ENCODE measurements at places on chromosomes 11 and 22.

- DNase-seq, result no peak
Observed at GRCh38 chr11:126438691-126439090, 83.2 kb downstream of the ST3GAL4 start.

- no peak for DNase-seq
Observed at GRCh38 chr11:77026221-77026620, 8.0 kb upstream of the B3GNT6 start.

DNA sequence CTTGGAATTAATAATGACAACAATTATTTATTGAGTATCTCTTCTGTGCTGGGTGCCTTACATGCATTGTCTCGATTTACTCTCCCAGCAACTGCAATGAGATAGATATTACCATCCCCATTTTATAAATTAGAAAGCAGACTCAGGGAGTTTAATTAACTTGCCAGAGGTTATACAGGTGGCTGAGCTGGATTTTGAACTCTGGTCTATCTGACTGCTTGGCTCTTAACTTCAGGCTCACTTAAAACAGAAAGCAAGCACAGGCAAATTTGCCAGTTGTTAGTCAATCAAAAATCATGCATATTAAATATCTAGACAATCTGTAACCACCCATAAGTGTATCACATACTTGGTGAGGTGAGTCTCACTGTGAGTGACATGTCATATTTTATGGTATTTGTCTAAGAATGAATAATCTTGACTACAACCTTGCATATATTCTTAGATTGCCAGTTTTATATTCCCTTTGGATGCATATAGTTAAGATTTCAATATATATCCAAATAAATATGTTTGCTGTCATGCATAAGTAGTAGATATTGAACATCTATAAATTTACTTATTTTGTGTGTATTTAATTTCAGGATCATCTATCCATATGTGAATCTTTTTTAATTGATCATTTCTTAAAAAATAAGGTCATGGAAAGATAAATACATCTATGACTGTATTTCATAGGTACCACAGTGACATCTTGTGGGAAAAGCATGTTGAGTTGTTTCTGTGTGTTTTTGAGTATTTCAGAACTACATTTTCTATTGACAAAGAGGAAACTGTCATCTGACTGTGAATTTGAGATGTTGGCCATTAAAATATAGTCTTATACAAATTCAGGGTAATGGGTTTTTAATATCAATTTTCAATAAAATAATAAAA lies 112.0 kb upstream of the ARHGAP42 start:
- no peak for DNase-seq

- DNase-seq, result peak; percentile 47
Observed at GRCh38 chr11:96241331-96241841, 101.6 kb downstream of the MAML2 start.

DNA sequence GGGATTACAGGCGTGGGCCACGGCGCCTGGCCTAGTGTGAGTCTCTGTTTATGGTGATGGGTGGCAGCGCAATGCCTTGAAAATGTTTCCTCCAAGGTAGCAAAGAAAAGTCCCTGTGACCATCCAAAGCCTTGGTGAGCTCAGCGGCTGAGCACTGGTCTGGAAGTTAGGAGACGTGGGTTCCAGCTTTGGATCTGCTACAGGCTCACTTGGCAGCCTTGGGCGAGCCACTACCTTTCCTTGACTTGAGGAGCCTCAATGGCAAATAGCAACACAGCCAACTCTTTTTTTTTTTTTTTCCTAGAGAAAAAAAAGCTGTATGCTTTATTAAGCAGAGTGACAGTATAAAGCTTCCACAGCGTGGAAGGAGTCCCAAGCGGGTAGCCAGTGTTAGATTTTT lies 61.3 kb upstream of the RASD2 start:
- no peak for DNase-seq

GRCh38 chr22:23764899-23765881 lies 2.4 kb downstream of the C22orf15 start:
- DNase-seq, result no peak

GRCh38 chr11:108754901-108755625 lies 90.2 kb downstream of the DDX10 start:
- DNase-seq, result no peak

- DNase-seq, result no peak
Observed at GRCh38 chr22:27786291-27786932, 15.1 kb downstream of the MN1 start.

GRCh38 chr11:73353422-73353821 lies 22.8 kb upstream of the RELT start:
- DNase-seq, result no peak

DNA sequence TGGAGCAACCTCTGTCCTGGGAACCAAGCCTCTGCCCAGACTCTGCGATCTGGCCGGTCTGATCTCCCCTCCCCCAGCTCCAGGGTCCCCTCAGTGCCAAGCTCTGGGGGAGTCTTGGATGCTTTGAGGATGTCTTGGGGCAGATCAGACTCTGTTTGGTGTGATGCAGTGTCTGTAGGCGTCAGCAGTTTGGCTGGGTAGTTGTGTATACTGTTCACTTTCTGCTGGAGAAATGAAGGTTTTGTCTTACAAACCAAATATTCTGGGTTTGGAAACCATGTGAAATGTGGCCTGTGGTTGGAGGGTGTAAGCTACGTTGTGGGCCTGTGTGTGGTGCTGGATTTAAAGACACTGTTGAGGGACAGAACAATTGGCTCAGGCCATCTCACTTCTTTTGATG lies 4.6 kb downstream of the INSC start:
- DNase-seq, result no peak

GRCh38 chr11:129803533-129803932 lies 12.1 kb upstream of the TMEM45B start:
- no peak for DNase-seq

DNA sequence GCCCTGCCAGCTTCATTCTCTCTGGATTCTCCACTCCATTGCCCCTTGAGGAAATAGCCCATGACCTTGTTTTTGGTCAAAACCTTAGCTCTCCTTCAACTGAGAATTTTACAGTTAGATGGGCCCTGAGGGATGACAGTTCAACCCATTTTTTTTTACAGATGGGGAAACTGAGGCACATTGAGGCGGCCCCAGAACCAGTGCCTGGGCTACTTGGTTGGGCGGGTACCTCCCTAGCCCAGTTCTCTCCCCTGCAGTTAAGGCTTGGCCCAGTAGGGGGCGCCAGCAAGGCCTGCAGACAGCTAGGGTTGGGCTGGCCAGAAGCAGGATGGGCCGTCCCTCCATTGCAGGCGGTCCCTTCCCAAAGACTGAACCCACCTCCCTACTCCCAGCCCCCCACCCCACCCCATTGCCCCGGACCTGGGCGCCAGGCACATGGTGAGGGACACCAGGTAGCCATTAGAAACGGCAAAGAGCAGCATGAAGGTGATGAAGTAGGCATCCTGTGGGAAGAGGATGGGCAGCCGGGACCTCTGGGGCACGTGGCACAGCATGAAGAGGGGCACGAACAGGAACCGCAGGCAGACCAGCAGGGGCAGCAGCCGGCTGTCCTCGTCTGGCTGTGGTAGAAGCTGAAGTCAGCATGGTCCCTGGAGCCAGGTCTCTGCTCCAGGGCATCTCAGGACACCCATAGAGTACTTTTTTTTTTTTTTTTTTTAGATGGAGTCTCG lies 7.6 kb downstream of the SLC29A2 start:
- DNase-seq, result peak; percentile 30

DNA sequence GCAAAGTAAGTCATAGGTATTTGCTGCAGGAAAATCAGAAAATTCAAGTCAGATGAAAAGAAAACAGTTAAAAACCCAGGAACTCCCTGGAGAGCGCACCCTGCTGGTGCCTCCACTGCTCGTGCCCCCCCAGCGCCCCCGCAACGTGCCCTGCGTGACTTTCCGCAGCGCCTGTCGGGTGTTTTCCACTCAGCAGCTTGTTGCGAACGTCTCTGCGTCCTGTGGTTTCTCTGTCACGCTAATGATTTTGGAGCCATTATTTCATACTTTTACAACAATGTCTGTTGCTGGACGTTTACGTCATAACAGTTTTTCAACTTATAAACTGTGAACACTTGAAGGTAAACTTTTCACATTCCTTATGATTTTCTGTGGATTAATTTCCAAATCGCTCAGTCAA lies 5.0 kb downstream of the CRELD2 start:
- no peak for DNase-seq

DNA sequence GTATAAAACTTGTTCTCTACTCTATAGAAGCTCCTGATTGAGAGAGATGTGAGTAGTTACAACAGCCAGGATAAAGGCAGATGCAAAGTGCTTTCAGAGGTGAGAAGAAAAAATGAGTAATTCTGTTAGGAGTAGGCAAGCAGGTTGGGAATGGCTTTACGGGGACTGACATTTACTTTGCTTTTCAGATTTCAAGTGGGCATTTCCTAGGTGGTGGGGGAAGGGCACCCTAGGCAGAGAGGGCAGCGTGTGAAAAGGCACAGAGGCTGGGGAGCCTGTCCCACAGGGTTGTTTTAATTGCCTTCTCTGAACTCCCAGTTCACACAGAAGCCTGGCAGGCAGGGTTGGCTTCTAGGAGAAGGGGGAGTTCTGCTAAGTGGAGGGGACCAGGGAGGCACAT lies 106.5 kb downstream of the NAV2 start:
- no peak for DNase-seq

DNA sequence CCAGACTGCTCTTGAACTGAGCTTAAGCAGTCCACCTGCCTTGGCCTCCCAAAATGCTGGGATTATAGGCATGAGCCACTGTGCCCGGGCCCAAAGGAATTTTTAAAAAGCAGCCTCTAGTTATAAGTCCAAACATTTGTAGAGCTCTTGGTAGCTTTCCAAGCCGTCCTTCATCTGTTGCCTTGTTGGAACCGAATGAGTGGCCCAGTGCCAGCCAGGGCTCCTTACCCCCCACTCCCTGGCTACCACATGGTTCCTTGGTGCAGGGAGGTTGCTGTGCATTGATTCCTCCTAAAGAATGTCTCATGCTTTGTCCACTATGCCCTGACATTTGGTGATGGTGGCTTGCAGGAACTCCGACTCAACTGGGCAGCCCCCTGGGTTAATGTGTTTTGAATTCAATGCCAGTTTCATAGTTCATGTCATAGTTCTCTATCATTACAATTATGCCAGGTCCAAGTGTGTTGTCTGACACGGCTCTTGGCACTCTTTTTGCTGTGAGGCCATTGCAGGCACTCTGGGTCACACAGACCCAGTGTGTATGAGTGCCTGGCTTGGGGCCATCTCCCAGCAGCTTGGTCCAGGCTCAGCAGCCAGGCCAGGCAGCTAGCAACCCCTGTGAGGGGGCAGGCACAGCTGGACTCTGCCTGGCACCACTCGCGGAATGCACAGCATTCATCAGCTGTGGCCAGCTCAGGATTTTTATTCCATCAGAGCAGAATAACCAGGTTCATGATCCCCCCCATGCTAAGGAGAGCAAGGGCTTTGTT lies 13.3 kb upstream of the MICALL1 start:
- DNase-seq, result no peak

GRCh38 chr11:62889484-62890437 lies 9.1 kb downstream of the SLC3A2 start:
- no peak for DNase-seq

DNA sequence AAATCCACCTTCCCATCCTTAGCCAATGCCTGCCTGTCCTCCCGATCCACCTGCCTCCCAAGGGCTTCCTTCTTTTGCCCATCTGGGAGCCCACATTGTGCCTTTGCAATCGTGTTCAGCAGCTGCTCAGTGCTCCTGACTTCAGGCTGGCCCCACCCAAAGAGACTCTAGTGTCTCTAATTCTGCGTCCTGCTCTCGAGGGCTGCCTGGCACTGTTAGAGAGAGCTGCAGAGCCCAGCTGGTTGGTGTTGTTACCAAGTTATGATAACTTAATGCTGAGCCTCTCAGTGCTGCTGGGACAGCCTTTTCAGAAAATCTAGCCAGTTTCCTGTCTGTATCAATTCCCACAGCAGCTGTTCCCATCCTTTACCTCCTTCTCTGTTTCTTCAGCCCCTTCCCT lies 69.1 kb downstream of the MICAL2 start:
- no peak for DNase-seq

- DNase-seq, result no peak
Observed at GRCh38 chr11:21066030-21066429, 396.6 kb downstream of the NELL1 start.

GRCh38 chr11:62273789-62274275 lies 3.9 kb downstream of the SCGB2A2 start:
- no peak for DNase-seq

GRCh38 chr22:39179401-39179827 lies 26.9 kb upstream of the CBX7 start:
- DNase-seq, result no peak

DNA sequence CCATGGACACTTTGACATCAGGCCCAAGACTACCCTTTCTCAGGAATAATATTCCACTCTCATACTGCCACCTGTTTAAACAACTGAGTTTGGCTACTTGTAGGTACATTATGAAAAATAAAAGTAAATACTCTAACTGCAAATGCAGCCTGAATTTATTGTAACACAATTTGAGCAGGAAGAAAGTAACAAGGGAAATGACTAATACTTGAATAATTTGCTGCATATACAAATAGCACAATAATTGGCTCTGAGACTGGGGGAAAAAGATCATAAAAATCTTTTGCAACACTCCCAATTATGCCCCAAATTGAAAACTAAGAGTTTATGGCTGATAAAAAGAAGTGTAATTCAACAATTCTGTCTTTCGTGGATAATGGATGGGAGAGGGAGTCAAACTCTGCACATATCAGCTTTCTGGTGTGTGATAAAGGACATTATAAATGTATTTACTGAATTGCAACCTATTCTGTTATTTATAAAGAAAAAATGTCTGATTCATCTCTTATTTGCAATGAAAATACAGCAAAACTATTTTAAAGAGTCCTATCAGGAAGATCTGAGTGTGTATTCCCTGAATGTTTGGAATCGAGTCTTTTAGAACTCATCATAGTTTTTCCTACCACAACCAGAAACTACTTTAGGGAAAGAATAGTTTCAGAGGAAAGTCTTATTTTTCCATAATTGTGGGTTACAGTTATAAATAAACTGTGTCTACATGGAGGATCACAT lies 359.0 kb downstream of the JRKL start:
- DNase-seq, result no peak

- no peak for DNase-seq
Observed at GRCh38 chr11:109153836-109154235, 268.2 kb upstream of the C11orf87 start.

DNA sequence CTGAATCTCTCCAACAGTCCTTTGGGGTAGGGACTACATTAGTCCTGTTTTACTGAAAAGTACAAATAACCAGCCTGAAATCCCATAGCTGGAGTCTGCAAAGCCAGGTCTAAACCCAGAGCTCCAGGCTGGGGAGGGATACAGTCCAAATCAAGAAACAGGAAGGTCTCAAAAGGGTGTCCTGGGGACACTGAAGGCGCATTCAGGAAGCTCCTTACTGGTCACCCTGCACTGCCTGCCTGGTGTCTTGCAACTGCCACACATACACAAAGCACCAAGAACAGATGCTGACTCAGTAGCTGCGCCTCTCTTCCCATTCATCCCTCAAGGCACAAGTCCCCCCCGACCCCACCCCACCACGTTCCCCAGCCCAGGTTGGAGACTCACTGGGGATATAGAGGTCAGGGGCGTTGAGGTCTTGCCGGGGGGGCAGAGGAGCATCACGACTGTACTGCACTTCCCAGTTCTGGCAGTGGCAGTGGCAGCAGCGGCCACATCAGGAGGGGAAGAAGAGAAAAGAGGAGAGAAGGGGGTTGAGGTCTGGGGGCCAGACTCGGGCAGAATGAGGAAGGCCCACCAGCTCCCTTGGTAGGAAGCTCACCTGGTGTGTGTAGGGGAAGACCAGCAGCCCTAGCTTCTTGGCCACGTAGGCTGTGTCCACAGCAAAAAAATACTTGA lies 1.6 kb downstream of the YIF1A start:
- peak; percentile 27 for DNase-seq
